ENCODE measurements at places on chromosomes 1 and 21. TPM values are rescaled to one million over a fixed set of nuclear protein-coding genes. Genes with fewer than 3 reads are reported as not detected.

DNA sequence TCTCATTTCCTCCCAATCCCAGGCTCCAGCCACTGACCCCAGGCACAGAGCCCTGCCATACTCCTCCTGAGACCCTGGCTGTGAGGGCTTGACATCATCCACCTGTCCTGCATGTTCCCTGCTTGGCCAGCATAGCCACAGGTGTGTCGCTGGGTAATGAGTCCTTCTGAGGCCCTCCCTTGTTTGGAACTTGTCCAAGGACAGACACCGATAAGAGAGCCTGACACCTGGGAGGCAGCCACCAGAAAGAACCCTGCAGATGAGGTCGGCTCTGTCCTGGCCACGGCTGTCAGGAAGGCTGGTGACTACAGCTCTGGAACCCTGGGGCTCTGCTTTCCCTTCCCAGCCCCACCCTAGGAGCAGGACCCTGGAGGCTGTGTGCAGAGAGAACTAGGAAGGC lies 34.6 kb downstream of the TMEM63A start:
- DNase-seq: no peak

DNA sequence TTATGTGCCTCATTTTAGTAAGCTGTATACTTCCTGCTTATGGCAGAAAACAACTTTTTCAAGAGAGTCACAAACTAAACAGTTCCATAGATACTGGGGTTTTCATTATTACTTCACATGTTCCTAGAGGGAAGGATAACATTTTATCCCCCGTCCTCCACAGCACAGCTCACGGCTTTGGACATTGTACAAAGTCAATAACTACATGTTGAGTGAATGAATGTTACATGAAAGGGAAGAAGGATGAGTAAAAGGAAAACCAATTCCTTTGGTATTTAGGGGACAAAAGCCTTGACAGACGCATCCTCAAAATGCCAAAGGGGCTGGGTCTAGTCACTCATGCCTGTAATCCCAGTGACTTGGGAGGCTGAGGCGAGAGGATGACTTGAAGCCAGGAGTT lies 14.8 kb downstream of the PI4KB start:
- no peak for DNase-seq

DNA sequence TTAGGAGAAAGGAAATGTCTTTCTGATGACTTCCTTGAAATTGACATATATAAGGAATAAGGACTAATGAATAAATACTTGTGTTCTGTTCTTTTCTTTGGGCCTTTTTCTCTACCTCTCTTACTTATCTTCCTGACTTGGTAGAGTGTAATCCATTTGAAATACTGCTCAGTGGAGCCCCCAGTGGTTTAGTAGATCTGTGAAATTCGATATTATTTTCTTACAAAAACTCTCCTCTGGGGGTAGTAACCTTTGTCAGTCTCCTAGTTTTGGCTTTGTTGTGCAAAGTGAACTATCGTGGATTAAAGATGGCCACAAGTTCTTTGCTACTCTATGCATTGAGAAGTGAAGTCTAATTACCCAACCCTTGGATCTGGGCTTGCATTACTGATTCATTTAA lies 48.8 kb downstream of the DUSP10 start:
- DNase-seq: no peak

DNA sequence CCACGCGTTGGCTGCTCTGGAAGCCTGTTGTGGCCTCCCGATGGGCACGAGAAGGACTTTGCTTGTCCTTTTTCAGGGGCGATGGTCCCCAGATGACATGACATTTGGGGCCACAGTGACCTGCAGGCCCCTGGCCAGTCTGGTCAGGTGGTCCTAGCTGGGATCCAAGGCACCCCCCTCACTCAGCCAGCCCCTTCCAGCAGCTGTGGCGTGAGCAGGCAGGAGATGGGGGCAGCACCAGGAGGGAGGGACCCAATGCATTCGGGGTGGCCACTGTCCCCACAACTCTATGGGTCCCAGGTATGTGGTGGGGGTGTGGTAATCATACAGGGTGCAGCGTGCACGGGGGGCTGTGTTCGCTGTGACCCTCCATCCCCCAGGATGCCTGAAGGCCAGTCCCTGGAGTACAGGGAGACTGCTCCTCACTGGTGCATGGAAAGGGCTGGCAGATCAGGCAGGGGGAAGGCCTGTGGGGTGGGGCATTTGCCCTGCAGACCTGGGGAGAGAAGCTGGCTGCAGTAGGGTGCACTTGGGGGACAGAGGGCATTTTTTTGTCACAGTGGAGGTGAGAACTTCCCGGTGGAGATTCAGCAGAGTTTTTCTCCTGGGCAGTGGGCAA lies 31.7 kb downstream of the WNT3A start:
- DNase-seq: peak; percentile 2

DNA sequence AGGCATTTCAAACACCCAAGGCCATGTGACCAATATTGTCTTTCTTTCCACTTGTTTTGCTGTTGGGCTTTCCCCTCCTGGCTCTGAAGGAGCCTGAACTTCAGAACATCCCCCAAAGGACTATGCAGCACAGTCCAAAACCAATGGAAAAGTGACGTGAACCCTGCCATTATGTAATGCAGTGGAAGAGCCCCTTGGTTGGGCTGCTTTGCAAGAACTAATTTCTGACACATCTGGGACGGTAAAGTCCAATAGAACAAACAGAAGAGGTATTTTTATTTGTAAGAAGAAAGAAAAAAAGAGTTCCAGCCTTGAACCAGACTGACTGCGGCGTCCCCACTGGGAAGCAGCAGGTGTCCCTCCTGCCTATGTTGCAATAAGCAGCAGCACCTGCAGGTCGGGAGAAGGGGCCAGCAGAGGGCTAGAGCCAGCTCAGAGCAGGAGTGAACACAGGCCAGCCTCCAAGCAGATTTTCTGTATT lies 116.7 kb downstream of the CDC7 start:
- no peak for DNase-seq

- DNase-seq: no peak
Measured at GRCh38 chr1:185880779-185881333, 146.7 kb downstream of the HMCN1 start.

GRCh38 chr1:47213230-47213963 lies 18.6 kb downstream of the TAL1 start:
- no peak for DNase-seq

DNA sequence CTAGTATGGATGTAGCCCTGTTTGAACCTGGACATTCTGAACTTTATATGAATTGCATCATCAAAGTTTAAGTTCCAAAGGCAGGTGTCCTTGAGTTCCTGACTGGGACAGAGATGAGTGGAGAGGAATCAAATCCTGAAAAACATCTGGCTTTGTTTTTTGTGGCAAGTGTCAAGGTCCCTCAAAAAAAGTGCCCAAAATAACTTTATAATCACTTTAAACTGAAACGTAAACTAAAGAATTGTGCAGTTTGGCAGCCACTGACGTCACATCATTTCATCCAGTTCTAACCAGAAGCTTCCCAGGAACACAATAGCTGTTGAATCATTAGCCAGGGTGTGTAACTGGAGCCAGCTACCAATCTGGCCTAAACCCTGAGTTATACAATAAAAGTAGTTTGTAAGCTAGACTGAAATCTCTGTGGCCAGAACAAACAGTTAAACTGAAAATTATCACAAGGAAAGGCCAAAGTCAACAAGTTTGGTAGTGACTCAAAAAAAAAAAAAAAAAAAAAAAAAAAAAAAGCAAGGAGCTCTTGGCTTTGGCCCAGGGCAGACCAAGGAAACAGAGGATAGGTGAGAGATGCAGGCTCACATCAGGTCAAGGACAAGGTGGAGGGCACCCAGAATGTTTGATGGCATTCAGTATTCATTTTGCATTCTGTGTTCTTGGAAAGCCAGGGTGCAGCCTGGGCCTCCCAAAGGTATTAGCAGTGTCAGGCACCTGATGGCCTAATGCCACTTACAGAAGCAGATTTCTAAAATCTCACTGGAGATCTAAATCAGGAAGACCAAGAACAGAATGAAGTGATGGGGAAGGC lies 74.3 kb downstream of the TNFSF18 start:
- DNase-seq: no peak

DNA sequence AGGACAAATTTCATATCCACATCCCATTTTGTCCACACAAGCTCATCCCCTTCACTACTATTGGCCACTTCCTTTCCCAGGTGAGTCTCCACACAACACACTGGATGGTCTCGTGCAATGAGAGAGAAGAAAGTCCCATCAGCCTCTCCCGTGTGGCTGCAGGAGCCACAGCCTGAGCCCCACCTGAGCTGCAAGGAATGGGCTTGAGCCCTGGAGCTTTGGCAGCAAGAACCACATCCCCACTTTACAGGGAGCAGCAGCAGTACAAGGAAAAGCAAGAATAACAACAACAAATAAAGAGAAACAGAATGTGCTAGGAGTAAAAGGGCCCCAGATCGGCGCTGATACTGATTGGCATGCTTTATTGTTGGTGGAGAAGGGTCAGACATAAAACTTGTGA lies 117.7 kb downstream of the TPTE start:
- DNase-seq: no peak

DNA sequence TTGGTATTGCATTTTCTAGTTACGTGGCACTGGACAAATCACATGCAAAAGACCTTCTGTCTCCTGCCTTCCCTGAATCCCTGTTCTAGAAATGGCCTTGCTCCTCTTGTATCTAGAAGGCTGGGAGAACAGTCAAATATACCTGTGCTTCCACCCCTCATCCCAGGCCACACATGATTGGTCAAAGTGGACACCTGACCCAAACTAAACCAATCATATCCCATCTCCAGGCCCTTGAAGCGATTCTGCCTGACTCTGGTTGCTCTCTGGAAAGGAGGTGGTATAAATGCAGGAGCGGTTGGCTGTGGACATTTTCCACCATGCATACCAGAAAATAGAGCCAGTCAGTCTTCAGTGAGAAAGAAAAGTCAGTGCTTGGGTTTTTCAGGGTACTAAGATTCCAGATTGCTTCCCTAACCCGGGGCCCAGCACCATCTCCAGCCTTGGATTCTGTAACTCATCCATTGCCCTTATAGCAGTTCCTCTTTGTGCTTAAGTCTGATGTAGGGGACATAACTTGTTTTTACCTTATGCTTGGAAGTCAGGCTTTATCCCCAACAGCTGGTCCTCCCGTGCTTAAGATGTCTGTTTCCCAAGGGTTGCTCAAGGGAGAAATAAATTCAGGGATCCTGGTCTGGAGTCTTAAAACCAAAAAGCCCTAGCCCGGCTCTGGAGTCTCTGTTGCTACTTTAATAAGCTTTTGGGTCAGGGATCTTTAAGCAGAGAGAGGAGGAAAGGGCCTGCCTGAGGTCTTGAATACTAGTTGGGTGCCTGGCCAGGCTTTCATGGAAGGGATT lies 7.7 kb upstream of the PHC2 start:
- DNase-seq: no peak

GRCh38 chr1:223244366-223245103 lies 101.5 kb upstream of the TLR5 start:
- no peak for DNase-seq

DNA sequence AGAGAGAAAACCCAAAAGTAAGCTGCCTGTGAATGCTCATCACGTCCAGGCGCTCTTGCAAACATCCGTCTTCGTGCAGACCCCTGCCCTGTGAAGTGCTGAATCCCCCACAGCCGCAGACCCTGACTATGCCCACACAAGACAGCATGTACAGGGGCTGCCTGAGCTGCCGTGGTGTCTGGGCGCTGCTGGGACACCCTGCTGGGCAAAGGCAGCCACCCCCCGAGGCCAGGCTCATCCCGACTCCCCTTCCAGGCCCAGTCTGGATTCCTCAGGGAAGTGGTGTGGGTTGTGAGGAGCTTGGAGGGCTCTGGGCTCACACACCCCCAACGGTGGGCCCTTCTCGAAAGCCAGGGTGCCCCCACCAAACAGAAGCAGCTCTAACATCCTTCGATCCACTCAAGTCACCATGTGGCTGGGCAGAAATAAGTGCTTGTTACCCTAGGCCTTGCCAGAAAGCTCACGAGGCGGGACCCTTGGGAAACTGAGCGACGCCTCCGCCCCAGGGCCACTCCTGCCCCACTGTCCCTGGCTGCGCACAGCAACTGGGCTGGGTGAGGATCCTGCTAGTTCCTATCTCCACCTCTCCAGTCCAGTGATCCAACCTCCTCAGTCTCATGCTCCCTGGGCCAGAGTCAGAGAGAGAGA lies 4.8 kb upstream of the WNT9A start:
- DNase-seq: no peak

- no peak for DNase-seq
Measured at GRCh38 chr1:156691191-156691590, 14.0 kb upstream of the NES start.

GRCh38 chr1:200131551-200132125 lies 104.1 kb downstream of the NR5A2 start:
- no peak for DNase-seq

DNA sequence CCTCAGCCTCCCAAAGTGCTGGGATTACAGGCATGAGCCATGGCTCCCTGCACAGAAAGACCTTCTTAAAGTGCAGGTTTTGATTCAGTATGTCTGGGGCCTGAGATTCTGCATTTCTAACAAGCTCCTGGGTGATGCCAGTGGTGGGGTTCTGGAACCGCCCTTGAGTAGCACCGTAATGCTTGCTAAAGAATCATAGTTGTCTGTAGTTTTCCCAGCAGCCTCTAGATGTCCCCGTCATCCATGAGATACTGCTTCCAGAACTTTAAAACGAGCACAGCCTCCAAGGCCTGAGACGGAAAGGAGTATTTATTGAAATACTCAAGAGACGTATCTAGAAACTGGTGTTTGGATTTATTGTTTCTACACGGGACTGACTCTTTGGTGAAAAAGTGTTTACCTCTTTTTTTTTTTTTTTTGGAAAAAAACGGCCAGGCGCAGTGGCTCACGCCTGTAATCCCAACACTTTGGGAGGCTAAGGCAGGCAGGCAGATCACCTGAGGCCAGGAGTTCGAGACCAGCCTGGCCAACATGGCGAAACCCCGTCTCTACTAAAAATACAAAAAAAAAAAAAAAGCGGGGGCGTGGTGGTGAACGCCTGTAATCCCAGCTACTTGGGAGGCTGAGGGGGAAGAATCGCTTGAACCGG lies 2.6 kb upstream of the TOR3A start:
- peak; percentile 49 for DNase-seq

DNA sequence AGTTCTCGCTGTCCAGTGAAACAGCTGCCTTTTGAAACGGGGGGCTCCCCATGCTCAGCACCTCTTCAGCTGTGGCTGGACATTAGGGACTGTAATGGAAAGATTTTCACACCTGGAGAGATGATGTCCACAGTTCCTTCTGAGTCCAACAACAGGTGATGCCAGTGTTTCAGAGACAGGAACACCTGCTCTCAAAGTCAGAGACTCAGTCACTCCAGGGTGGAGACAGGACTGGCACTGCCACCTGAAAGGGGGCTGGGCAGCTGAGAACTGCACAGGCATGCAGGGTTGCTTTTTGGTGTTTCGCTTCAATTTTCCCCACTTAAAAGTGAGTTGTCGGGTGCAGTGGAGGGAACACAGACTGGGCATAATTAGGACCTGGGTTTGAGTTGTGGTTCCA lies 124.8 kb downstream of the GALNT2 start:
- no peak for DNase-seq

DNA sequence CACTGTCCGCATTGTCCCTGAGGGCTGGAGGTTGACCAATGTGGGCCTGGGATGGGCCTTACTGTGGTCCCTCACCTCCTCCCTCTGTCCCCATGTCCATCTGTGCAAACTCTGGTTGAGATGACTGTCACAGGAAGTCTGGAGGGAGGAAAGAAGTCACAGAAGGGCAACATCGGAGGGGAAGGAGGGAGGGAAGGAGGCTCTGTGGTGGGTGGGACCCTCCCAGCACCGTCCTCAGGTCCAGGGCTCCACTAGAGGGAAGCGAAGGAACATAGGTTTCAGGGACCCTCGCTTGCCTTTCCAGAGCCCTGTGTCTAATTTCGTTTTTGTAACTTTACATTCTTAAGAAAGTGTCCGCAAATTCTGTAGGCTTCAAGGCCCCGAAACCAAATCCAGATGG lies 111.3 kb upstream of the SLC44A3 start:
- no peak for DNase-seq

Gene LORICRIN
- not detected for total RNA-seq

Gene GJA8
- total RNA-seq: not detected

Gene S100A13
- total RNA-seq: 152 TPM

Gene CELA2A
- not detected for total RNA-seq

Gene TFF3
- total RNA-seq: not detected

Gene ZBTB37
- total RNA-seq: 10.1 TPM

Gene RGS16
- total RNA-seq: 11.8 TPM
